ENCODE measurements at places on chromosomes 4 and X.

DNA sequence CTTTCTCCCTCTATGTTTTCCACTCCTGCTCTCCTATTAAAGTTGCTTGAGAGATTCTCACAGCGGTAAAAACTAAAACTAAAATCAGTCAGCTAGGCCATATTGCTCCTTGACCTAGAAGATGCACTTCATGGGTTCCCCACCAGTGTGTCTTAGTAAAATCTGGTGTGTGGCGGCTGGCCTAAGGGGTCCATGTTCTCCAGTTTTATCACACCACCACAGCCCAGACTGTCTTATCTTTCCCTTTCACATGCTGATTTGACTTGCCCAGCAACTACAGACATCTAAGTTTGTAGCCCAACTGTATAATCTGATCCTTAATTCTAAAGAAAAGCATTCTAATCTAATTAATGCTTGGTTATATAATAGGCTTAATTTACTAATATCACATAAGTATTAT lies 68.0 kb downstream of the ATP8A1 start:
- DNase-seq: no peak

GRCh38 chr4:139441029-139441428 lies 12.9 kb upstream of the RAB33B start:
- no peak for DNase-seq

GRCh38 chrX:112979879-112980278 lies 139.2 kb upstream of the AMOT start:
- DNase-seq: peak; percentile 62

- no peak for DNase-seq
These were observed at the start of gene NOX1 for GRCh38 chrX:100874325-100874724. NOX1 (minus strand) TSS chrX:100874359; CDS start chrX:100874139, 220 bp downstream.

DNA sequence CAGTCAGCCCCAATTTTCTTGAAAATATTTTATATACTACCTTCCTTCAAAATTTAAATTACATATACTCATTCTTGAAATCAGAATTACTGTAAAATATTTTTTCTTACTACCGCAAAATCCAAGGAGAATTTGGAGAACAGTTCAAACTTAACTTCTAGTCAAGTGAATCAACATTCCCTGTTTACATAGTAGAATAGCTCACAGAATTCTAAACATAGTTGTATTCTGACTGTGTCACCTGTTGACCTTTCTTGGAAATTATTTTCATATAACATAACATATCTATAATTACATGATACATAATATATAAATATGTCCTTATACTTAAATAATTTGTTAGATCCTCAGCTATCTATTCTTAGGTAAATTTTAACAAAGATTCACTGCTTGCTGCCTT lies 31.0 kb upstream of the FGF5 start:
- DNase-seq: no peak

DNA sequence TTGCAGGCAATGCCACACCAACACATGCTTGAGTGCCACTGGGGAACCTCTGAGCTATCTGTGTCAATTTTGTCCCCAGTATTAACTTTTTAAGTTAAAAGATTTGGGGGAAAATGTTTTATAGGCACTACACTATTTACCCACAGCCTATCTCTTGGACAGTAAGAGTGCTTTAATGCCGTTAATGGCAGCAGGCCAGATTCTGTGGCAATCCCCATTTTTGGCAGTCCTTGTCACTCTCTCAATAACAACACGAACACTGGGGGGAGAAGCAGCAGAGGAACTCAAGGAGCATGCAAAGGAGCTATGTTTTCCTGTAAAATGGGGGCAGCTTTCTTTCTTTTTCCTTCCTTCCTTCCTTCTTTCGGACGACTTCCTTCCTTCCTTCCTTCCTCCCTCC lies 168.6 kb downstream of the NSUN7 start:
- no peak for DNase-seq

DNA sequence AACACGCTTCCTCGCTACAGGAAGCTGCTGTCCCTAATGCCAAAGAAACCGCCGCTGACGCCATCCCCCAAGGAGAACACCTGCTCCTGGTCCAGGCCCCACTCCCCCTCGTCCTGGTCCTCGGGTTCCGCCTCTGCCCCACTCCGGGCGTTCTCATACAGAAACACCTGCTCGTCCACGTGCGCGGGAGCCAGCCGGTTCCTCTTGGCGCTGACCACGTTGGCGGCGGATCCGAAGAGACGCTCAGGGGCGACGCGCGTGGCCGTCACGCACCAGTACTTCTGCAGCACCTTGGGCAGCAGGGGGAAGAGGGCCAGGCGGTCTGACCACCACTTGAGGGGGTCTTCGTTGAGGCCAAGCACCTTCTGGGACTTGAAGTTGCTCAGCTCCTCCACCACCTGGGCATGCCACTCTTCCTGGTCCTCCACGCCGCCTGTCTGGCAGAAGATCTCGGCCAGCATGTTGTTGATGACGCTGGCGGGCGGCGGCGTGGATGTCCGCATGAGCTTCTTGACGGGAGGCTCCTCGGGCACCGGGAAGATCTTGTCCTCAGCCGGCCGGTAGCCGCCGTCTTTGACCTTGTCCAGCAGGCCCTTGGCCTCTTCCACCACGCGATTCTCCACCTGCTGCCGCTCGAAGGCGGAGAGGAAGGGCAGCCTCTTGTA lies 12.0 kb downstream of the DHRSX start:
- no peak for DNase-seq

All from MM.1S (cell line).